Kidney (tissue), 22 donors: ENCODE measurements at places on chromosomes 13 and 19. TPM values are rescaled to one million over a fixed set of nuclear protein-coding genes. Genes with fewer than 3 reads are reported as not detected.
A peak's percentile ranks its signal among the peaks of the same experiment; 100 is the strongest.

DNA sequence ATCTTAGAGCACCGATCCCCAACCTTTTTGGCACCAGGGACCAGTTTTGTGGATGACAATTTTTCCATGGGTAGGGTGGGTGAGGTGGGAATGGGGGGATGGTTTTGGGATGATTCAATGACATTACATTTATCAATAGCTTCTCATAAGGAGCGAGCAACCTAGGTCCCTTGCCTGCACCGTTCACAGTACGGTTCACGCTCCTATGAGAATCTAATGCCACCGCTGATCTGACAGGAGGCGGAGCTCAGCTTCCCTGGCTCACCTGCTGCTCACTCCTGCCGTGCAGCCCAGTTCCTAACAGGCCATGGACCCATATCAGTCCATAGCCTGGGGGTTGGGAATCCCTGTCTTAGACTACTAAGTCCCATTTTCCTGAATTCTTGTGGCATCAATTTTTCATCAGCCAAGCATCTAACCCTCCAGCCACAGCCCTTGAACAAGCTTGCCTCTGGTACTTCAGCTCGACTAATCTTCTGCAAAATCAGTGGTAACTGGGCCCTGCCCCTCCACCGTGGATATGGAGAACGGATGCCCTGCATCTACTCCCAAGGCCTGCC lies 37.0 kb upstream of the MAP3K10 start:
- DNase-seq: no peak

GRCh38 chr19:46613525-46613924 lies 11.4 kb downstream of the PTGIR start:
- no peak for DNase-seq

- DNase-seq: no peak
Measured at GRCh38 chr13:95457294-95457693, 95.2 kb upstream of the CLDN10 start.

- no peak for DNase-seq
Measured at GRCh38 chr19:10137751-10138682, 18.3 kb upstream of the EIF3G start.

DNA sequence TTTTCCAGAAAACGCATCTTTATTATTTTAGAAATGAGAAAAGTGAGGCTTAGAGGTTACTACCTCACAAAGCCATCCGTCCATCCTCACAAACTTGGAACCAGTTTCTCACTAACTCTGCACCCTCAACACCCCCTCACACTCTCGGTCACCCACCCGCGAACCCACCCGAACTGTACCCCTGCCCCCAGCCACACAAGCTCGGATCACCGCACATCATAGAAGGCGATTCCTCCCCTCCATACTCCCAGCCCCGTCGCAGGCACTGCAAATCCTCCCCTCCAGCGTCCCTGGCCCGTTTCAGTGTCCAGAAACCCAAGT lies 238 bp downstream of the ZNF260 start:
- no peak for DNase-seq

DNA sequence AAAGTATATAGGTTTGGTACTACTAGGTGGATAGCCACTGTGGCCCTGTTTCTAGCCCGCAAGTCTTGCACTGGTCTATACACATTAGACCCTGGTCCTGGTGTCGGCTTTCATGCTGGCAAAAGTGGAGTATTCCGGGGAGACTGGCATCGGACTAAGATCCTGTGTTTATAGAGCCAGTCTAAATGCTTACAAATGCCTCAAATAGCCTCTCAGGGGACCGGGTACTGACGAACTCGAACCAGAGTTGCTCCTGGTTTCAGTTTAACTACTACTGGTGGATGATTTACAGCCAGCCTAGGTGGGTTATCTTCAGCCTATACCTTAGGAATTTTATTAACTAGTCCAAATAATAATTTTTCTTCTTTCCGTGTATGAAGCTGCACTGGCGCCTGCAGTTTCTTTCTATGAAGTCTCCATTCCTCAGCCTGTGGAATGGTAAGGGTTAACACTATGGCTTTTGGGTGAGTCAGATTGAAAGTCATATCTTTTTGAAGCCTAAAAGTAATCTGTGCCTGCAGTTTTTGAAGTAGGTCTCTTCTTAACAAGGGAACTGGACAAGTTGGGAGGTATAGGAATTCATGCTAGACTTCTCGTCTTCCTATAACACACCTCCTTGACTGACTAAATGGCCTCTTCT lies 51.3 kb downstream of the OR10H4 start:
- DNase-seq: peak; percentile 12

GRCh38 chr13:29573190-29573589 lies 22.3 kb downstream of the SLC7A1 start:
- no peak for DNase-seq

GRCh38 chr13:80778297-80778696 lies 437.4 kb upstream of the SPRY2 start:
- DNase-seq: no peak

The DIAPH3 gene
- 2.7 TPM for polyA plus RNA-seq

The PSPN gene
- 1.9 TPM for polyA plus RNA-seq
